RWPE1 (cell line): ENCODE measurements at places on chromosomes 12 and 14.

DNA sequence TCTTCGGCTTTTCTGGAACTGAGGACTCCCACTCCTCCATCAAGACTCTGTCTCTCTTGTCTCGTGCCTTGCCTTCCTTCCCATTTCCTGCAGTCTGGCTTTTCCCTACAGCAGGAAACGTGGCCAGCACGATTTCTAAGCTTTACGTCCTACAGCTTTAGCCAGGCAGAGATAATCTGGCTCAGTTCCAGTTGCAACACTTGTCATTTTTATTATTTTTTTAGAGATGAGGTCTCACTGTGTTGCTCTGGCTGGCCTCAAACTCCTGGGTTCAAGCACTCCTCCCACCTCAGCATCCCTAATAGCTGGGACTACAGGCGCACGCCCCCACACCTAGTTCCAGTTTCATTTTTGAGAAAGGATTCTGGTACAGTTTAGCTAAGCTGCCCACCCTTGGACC lies 19.9 kb downstream of the CALM1 start:
- no peak for DNase-seq

DNA sequence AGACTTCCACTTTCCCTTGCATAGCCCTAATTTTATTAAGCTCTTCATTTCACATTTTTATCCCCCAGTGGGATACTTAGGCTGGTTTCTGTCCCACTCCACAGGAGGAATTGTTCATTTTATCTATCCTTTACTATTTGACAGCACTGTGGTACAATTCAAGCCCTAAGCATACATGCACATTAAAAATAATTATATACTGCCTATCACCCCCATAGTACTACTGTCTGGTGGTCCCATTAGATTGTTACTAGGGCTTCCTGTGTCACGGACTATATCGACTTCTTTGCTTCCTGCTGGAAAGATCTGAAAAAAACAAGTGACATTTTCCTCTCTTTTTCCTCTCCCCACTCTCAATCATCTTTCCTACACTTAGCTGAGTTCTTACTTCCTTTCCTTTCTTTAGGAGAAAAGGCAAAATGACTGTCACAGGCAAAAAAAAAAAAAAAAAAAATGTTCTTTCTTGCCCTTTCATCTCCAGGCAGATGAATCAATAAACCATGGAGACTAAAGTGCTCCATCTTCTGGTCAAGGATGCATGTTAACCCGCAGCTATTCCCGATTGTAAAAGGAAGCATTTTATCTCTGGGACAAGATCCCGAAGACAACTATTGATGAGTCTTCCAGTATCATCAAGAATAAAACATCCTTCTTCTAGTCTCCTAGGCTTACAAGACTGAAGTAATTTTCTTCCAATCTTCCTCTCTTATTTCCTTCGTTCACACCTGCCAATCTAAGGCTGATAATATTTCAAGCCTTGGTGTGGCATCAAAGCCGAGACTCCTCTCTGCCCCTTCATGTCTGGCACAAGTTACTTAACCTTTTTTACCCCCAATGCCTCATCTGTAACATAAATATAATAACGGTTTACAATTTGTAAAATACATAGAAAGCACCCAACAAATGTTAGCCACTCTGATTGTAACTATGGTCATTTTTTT lies 94.4 kb upstream of the PLEKHG7 start:
- DNase-seq, result peak; percentile 32

DNA sequence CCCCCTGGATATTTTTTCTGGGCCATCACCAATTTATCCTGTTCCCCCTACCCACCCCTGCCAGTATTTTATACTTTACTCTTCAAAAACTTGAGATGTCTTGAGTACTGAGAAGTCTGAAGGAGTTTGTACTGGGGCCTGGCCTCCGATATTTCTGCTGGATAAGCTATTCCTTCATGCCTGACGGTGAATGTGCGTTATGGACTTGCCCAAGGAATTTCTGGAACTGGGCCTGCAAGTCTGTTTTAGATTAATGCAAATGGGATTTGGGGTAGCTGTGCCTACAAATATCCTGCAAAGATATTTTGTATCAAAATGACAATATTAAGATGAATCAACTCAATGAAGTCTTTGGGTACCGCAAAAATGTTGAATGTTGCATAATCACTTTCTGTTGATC lies at the start of gene PTCSC3:
Gene PTCSC3, minus strand, starts transcription at position 199 of the 400 bp plus-strand sequence.
- DNase-seq, result no peak

DNA sequence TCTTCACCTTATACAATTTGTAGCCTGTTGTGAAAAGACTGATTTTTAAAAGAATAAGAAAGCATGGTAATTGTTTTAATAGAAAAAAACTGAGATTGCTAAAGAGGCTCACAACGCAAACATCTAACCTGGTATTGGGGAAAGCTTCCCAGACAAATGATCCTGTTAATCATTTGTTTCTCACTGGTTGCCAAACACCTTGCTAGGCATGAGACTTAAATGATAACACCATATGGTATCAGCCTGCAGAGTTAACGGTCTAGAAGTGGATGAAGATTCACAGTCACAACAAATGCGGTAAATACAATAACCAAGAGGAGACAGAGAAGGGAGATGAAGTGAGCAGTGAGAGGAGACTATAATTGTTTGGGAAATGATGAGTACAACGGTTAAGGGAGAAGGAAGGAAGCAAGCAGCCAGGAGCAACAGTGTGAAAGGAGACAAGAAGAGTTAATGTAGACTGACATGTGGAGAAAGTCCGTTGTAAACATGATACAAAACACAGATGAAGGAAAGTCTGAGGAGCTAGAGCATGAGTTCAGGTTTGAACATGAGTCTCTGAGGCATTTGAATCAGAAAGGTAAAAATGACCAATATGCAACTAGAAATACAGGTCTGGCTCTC lies 19.8 kb downstream of the GXYLT1 start:
- no peak for DNase-seq

DNA sequence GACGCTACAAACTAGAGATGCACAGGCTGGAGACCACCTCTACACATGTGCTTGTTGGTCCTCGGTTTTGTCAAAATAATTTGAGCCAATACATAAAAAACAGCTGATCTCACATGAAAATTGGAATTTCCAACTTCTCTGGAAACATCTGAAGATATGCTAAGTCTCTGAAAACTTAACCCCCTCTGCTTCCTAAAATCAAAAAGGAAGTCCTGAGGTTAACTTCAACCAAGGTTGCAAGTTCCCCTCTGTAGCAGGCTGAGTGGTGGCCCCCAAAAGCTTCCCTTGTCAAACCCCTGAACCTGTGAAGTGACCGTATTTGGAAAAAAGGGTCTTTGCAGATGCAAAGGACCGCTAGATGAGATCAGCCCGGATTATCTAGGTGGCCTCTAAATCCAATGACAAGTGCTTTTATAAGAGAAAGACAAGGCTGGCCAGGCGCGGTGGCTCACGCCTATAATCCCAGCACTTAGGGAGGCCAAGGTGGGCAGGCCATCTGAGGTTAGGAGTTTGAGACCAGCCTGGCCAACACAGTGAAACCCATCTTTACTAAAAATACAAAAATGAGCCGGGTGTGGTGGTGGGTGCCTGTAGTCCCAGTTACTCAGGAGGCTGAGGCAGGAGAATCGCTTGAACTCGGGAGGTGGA lies 32.0 kb upstream of the VPS37B start:
- DNase-seq, result no peak

DNA sequence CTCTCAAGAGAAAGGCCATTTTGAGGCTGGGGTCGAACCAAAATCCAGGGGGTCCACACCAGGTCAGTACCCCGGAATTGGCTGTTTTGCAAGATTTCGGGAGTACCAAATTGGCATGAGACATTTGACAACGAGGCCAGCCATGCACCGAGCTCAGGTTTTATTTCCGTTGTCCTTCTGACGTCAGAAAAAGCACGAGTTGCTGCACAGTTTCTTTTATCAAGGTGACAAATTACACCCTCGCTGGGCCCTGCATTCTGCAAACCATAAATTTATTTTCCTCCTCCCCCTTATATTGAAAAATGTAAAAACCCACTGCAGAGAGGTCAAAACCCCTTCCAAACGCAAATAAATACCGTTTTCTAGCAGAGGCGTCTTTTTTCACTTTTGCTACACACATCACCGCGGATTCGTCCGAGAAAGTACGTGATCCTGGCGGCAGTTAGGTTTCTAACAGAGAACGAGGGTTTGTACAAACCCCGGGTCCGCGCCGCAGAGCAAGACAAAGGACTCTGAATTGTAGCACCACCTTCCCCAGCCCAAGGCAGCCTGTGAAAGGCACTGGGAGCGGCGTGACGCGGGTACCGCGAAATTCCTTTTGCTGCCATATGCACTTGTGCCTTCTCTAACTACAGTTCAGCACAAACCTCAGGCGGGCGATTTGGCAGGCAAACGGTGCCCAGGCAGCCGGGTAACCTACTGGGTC lies 1.8 kb downstream of the SLC38A1 start:
- DNase-seq, result peak; percentile 22

DNA sequence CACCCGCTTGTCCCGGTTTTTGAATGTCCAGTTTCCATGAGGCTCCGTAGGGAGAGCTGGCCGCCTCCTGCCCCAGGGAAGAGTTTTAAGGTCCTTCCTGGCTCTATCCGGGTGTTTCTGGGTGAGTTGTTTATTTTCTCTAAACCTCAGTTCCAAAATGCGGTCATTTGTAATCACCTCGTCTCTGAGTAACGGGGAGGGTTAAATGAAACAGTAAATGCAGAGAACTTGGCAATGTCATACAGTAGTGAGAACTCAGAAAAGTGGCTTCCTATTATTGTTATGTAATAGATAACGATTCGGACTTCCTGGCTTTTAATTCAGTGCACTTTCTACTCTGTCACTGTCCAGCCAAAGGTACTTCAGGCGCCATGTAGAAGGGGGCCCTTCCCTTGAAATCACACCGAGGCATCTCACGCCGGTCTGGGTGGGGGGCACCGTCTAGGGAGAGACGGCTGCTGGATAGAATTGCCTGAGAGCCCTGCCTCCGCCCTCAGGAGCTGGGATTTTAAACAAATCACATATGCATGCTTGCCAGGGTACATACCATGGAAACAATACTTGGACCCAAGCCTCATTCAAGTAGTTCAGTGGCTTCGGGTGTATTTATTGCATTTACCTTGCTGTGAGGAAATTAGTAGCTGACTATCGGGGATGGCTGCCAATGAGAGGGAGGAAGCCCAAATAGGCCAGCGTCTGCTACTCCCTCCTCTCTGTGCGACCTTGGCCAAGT lies 26.4 kb downstream of the NOS1 start:
- no peak for DNase-seq

- no peak for DNase-seq
Observed at GRCh38 chr12:91620422-91620821, 437.8 kb upstream of the DCN start.

GRCh38 chr14:62031504-62031903 lies 269.3 kb downstream of the SNAPC1 start:
- DNase-seq, result peak; percentile 25
